ENCODE measurements at places on chromosomes 4 and X.

- peaks cover 7% of the 10 kb centered on the region for H3K27me3 ChIP-seq
- no peaks in the 10 kb centered on the region for H3K36me3 ChIP-seq
- no peak overlapping the region for H3K4me3 ChIP-seq
- no peak overlapping the region for H3K27ac ChIP-seq
- peaks cover 12% of the 10 kb centered on the region for H3K4me1 ChIP-seq
These were observed 113.7 kb upstream of the BMP3 start for GRCh38 chr4:80916770-80917169.

GRCh38 chr4:52983563-52984303, 121.6 kb downstream of the RASL11B start:
- H3K27me3 ChIP-seq, result no peaks in the 10 kb centered on the region
- no peaks in the 10 kb centered on the region for H3K36me3 ChIP-seq
- DNase-seq, result no peak
- peaks cover 7% of the 10 kb centered on the region for H3K4me1 ChIP-seq

DNA sequence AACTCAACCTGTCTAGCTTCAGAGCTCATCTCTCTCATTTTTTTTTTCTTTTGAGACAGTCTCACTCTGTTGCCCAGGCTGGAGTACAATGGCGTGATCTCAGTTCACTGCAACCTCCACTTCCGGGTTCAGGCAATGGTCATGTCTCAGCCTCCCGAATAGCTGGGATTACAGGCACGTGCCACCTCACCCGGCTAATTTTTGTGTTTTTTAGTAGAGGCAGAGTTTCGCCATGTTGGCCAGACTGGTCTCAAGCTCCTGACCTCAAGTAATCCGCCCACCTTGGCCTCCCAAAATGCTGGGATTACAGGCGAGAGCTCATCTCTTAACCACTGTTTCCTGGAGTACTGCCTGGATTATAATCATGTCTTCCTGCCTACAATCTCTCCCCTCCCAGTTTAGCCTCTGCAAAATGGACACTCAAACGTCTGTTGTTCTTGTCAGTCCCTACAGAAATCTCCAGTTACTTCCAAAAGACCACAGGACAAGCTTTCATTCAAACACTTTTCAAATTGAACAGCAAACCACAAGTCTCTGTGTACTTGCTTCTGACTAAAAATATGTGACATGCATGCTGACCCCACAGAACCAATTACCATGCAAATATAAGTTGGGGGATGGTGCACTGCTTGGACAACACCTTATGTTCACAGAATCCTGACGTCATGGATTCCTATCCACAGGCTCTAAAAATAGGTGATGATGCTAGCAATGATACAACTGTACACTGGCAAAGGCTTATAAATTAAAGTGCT, 137.2 kb downstream of the SH3KBP1 start:
- H3K27ac ChIP-seq, result peak overlapping the region; percentile 96
- no peak overlapping the region for H3K4me3 ChIP-seq
- DNase-seq, result no peak

GRCh38 chr4:22744478-22745062, 51.8 kb downstream of the GBA3 start:
- no peak overlapping the region for H3K4me3 ChIP-seq
- no peaks in the 10 kb centered on the region for H3K27me3 ChIP-seq
- H3K4me1 ChIP-seq, result no peaks in the 10 kb centered on the region
- H3K36me3 ChIP-seq, result no peaks in the 10 kb centered on the region

DNA sequence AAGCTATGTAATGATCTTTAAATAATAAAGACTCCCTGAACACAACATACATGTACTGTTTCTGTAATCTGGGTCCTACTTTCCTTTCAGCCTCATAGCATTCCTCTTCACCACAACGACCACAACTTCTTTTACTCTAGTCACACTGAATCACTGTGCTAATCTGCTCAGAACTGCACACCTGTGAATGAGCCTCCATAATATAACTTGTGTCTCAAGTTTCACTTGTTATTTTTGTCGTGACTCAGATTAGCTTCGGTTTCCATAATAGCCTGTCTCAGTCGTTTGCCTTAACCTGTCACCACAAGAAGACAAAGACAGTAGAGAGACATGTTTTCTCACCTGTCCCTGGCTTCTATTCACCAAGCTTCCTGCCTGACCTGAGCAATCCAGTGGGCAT, 61.8 kb downstream of the MAGED1 start:
- peaks cover 12% of the 10 kb centered on the region for H3K27me3 ChIP-seq
- no peaks in the 10 kb centered on the region for H3K36me3 ChIP-seq
- no peak overlapping the region for H3K4me3 ChIP-seq
- H3K4me1 ChIP-seq, result no peaks in the 10 kb centered on the region
- no peak overlapping the region for H3K27ac ChIP-seq

- peaks cover 1% of the 10 kb centered on the region for H3K4me1 ChIP-seq
- no peak for DNase-seq
- H3K27me3 ChIP-seq, result no peaks in the 10 kb centered on the region
- H3K27ac ChIP-seq, result no peak overlapping the region
These were observed 84.7 kb upstream of the RAPGEF2 start for GRCh38 chr4:159018062-159018629.

DNA sequence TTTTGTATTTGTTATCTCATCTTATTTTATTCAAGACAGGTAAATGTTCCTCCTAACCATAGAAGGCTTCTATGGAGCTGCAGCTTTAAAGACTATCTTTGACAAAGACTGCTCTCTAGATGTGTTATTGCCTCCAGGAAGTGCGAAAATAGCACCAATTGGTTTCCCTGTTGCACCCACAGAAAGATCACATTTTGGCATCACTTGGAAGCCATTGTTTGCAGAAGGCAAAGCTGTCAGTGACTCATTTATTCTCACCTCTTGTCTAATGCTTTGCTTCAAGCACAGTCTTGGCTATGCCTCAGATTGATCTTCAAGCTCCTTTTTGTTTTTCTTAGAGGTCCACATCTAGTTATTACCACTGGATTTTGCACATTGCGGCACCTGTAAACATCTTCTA, 150.3 kb downstream of the PCDH7 start:
- no peaks in the 10 kb centered on the region for H3K36me3 ChIP-seq
- H3K4me1 ChIP-seq, result no peaks in the 10 kb centered on the region
- H3K4me3 ChIP-seq, result no peak overlapping the region
- no peaks in the 10 kb centered on the region for H3K27me3 ChIP-seq
- DNase-seq, result no peak

- no peak for DNase-seq
- no peaks in the 10 kb centered on the region for H3K36me3 ChIP-seq
- no peak overlapping the region for H3K4me3 ChIP-seq
- H3K27ac ChIP-seq, result no peak overlapping the region
- no peaks in the 10 kb centered on the region for H3K27me3 ChIP-seq
- no peaks in the 10 kb centered on the region for H3K4me1 ChIP-seq
These were observed 436.0 kb downstream of the ARHGAP24 start for GRCh38 chr4:85910985-85911384.

- no peaks in the 10 kb centered on the region for H3K4me1 ChIP-seq
- no peak overlapping the region for H3K4me3 ChIP-seq
- no peaks in the 10 kb centered on the region for H3K27me3 ChIP-seq
- H3K27ac ChIP-seq, result no peak overlapping the region
- H3K36me3 ChIP-seq, result no peaks in the 10 kb centered on the region
These were observed 31.4 kb upstream of the PITX2 start for GRCh38 chr4:110654254-110654635.

GRCh38 chrX:39946822-39947221, 150.9 kb downstream of the BCOR start:
- H3K4me3 ChIP-seq, result no peak overlapping the region
- no peak for DNase-seq
- H3K27me3 ChIP-seq, result no peaks in the 10 kb centered on the region

DNA sequence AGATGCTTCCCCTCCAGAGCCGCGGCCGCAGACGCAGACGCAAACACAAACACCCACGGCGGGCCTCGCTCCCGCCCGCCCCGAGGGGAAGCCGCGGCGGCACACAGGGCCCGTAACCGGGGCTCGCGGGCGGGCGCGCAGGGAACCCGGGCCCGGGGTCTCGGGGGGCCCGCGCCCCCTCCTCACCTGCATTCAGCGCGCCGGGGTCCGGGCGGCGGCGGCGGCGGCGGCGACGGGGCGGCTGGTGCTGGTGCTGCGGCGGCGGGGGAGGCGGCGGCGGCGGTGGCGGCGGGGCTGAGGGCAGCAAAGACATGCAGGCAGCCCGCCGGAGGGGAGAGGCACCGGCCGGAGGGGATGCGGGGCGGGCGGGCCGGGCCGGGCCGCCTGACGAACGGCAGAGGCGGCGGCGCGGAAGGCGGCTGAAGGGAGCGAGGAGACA, 255 bp upstream of the CNOT6L start:
- peak overlapping the region; percentile 99 for H3K27ac ChIP-seq
- H3K4me1 ChIP-seq, result peaks cover 44% of the 10 kb centered on the region
- no peaks in the 10 kb centered on the region for H3K27me3 ChIP-seq
- DNase-seq, result peak; percentile 58

- no peaks in the 10 kb centered on the region for H3K27me3 ChIP-seq
- no peak for DNase-seq
These were observed 588.3 kb upstream of the DIPK2B start for GRCh38 chrX:45788941-45789348.

GRCh38 chr4:102420563-102421398, 75.5 kb upstream of the SLC39A8 start:
- H3K36me3 ChIP-seq, result peaks cover 5% of the 10 kb centered on the region

- H3K4me3 ChIP-seq, result no peak overlapping the region
- H3K4me1 ChIP-seq, result no peaks in the 10 kb centered on the region
- no peak for DNase-seq
- no peaks in the 10 kb centered on the region for H3K36me3 ChIP-seq
- H3K27ac ChIP-seq, result no peak overlapping the region
These were observed 221.3 kb downstream of the DCTD start for GRCh38 chr4:182695842-182696241.

GRCh38 chr4:55352726-55353125, 6.7 kb downstream of the SRD5A3 start:
- H3K36me3 ChIP-seq, result peaks cover 15% of the 10 kb centered on the region
- H3K27me3 ChIP-seq, result no peaks in the 10 kb centered on the region
- no peak for DNase-seq
- peaks cover 7% of the 10 kb centered on the region for H3K4me1 ChIP-seq
